ENCODE measurements at places on chromosomes 6 and 20.

DNA sequence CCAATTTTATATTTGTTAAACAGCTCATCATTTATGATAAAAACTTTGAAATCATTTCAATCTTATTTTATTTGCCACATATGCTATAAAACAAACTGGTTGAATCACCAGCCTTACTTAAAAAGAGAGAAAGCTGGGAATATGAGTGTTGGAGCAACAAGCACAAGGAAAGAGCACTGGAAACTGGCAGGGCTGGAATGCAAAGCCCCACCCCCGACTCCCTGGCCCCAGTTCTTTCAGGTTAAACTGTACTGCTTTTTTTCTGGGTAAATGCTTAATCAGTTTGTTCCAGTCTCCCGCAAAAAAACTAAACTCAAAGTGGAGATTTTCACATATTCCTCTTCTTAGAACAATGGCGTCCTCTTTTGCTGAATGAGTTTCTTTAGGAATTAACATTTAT is 433.8 kb upstream of the NOX3 start:
- no peak for DNase-seq

- no peak for DNase-seq
Observed at GRCh38 chr6:130920969-130921368, 93.8 kb downstream of the SMLR1 start.

DNA sequence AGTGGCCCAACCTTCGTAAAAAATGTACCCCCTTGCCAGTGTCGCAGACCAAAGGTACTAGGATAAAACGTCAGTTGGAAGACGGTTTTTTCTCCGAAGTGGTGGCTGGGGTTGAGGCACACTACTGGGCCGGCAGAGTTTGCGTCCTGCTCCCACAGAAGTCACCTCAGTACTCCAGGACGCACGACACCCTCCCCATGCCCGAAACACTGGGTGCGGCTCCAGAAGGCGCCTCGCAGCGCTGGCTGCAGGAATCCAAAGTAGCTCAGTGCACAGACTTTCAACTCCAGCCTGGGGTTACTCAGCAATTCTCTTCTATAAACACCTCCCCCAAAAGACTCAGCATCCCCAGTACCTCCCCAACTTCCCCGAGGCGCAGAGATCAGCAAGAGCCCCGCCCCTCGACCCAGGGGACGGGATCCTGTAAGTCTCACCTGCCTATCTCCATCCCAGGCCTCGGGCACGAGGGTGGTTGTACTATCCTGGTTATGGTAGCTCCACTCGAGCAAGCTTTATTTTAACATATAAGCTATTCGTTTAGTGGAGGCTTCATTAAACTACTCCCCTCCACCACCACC is 88.2 kb downstream of the ZFP64 start:
- DNase-seq: no peak

DNA sequence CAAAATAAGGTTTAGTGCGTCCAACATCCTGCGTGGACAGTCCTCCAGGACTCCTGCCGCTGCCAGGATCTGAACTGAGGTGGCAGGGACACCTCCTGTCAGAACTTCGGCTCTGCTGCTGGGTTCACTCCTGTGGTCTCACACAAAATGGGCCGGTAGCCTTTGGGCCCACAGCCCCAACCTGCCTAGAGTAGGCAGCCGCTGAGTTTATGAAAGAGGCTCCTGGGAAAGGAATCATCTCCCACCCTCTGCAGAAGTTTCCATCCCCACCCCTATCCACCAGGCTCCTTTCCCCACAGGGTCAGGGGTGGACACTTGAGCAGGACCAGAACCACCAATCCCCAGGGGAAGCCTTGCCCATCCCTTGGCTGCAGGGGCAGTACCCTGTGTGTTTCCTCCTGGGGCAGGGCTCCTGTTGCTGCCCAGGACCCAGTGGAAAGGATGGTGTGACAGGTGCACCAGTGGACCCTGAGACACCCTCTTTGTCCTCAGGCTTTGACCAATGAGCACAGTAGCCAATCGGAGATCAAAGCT is 2.1 kb upstream of the ABHD16B start:
- DNase-seq: no peak

DNA sequence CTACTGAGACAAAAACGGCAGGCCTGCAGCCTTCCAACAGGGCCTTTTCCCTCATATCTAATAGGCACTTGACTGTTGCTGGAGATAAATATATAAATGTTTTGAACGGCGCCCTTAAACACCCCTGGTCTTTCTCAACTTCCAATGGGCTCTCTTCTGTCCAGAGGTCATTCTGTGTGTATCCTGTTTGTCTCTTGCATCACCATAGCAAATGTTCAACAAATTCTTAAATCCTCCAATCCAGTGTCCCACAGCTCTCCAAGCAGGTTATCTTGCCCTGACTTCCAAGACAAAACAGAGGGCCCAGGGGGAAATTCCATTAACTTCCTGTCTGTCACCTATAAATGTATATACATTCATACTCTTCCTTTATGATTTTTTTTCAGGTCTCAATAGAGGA is 62.0 kb downstream of the OR2J2 start:
- DNase-seq: no peak

- no peak for DNase-seq
Observed at GRCh38 chr6:63926950-63927927, 291.6 kb downstream of the PHF3 start.

GRCh38 chr6:100990070-100990469 is 108.9 kb upstream of the ASCC3 start:
- DNase-seq: no peak

DNA sequence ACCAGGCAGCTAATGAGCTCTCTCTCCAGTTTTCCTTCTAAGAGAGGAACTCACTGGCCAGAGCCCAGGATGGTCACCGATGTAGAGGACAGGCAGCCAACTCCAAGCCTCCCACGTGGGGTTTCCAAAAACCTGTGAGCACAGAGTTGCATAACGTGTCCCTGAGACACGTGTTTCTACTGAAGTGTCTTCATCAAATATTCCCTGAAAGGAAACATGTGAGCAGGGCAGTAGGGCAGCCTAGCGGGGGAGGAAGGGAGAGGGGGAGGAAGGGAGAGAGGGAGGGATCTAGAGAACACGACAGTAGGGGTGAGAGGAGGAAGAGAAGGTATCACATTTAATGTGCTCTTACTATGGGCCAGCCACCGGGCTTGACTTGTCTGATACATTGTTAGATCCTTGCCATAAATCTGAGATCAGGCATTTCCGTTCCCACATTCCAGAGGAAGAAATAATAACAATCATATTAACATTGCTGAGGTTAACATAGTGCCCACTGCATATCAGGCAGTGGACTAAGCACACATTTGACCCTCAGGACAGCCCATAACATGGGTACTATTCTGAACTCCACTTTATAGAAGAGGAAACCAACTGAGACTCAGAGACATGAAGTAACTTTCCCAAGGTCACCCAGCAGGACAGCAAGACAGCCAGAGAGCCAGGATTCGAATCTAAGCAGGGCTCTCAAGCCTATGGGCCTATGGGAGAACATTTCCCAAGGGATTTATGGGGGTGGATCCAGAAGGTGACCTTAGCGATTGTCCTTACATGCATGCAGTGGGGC is 4.5 kb upstream of the SYS1 start:
- DNase-seq: no peak

GRCh38 chr20:21322921-21323331 is 19.8 kb downstream of the XRN2 start:
- no peak for DNase-seq

GRCh38 chr20:7470912-7471311 is 469.3 kb downstream of the HAO1 start:
- DNase-seq: no peak

DNA sequence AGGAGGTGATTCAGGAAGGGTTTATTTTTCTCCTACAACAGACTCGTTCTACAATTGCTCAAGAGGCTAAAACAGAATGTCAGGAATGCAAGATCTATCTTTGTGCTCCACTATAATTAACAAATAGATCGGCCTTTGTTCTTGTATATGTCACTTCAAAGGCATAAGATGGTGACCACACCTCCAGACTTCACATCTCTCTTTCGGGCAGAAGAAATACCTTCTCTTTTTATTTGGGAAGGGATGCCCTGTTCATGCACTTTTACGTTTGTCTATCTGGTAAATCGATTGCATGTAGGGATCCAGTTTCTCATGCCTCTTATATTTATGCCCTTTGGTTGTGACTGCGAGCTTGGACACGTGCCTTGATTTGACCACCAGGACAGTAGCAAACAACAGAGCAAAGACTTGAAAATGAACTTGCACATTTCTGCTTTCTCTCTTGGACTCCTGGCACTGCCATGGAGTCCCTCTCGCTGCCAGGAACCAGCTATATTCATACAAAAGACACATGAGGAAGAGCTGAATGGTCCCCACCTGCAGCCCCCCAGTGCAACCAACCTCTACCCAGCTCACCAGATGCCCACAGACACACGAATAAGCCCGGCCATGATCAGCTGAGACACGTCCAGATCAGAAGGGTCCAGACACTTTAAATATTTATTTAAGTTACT is 219.8 kb upstream of the STXBP5 start:
- DNase-seq: no peak

- DNase-seq: no peak
Observed at GRCh38 chr6:44439270-44440045, 52.0 kb downstream of the CDC5L start.

- DNase-seq: no peak
Observed at GRCh38 chr6:24927985-24928745, 7.6 kb downstream of the RIPOR2 start.

GRCh38 chr6:36028877-36029324 is 1.3 kb downstream of the MAPK14 start:
- DNase-seq: peak; percentile 36

DNA sequence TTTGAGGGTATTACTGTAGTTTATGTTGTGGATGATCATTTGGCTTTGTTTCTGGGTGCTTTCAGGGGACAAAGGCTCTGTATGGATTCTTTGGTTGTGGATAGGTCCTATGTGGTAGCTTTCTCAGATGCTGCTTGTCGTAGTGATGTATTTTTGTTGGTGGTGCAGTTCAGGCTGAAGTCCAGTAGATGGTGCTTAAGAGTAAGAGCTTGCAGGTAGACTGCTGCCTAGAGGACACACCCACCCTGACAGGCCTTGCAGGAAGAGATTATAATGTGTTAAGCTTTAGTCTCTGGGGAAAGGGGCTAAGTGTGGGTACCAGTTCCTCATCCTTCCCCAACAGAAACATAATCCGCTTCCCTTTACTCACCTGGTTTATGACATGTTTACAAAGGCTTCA is 62.6 kb upstream of the ADGRB3 start:
- DNase-seq: no peak

DNA sequence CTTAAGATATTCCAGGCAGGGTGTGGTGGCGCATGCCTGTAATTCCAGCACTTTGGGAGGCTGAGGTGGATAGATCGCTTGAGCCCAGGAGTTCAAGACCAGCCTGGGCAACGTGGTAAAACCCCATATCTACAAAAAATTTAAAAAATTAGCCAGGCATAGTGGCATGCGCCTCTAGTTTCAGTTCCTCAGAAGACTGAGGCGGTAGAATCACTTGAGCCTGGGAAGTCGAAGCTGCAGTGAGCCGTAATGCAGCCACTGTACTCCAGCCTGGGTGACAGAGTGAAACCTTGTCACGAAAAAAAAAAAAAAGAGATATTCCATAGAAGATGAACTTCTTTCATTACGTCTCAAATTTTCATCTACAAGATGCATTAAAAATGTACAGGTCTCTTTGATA is 46.7 kb upstream of the ISM1 start:
- no peak for DNase-seq

- no peak for DNase-seq
Observed at GRCh38 chr6:111087871-111088667, 766 bp downstream of the SLC16A10 start.

- DNase-seq: no peak
Observed at GRCh38 chr6:149270616-149271015, 46.9 kb upstream of the TAB2 start.

DNA sequence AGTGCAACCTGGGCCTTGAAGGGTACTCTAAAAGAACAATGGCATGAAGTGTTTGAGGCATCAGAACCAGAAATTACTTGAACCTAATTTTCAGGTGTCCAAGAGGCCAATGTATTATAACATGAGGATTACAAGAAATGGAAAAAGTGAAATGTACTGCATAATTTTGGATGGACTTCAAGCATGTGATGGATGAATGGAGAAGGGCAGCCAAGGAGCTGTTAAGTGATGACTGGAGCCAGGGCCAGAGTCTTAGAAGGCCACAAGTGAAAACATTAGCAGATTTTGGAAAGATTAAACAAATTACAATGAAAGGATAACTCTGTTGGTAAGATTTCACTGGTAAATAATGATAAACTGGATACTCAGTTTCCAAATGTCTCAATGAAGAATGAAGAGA is 738.2 kb downstream of the CD109 start:
- DNase-seq: no peak

DNA sequence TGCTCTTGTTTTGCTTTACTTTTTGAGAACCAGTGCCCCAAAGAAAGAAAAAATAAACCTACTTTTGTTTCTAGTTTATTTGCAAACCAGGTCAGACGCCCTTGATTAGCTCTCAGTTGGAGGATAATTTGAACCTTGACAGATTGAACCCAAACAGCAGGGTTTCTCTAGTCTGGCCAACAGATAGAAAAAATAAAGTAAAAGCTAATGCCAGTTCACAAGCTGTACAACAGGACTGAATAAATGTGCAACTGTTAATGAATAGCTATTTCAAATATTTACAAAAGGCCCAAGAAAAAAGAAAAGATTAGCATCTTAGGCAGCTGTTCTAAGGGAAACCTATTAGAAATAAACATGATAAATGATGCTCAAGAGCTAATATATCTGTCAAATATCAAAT is 331.8 kb downstream of the CDKAL1 start:
- DNase-seq: no peak

DNA sequence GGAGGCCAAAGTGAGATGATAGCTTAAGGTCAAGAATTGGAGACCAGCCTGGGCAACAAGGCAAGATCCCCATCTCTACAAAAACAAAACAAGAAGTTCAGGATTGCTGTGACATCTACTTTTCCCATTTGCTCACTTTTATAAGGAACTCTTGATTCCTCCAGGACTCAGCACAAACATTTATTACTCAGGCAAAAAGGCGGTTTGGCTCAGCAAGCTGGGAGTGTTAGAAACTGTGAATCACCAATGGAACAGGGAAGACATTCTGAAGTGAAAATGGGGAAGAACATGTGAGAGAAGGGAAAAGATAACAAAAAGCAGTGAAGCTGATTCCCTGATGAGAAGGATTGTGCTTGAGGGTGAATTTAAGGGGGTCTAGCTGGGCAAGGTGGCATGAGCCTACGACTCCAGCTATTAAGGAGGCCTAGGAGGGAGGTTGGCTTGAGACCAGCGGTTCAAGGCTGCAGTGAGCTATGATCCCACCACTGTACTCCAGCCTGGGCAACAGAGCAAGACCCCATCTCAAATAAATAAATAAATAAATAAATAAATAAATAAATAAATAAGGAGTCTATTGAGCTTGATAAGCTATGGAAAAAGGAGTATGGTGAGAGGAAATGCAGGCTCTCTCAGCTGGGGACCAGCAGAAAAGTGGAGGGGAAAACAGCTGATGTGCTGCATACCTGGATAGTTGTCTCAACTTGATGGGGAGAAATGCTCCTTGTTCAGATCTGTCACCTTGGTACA is 65.4 kb upstream of the HDDC2 start:
- DNase-seq: no peak

- no peak for DNase-seq
Observed at GRCh38 chr6:76701610-76702009, 629.1 kb upstream of the IMPG1 start.

- DNase-seq: no peak
Observed at GRCh38 chr6:54621285-54621684, 225.3 kb upstream of the FAM83B start.

Measured in right renal cortex interstitium (tissue), 3 donors.